ENCODE measurements at places on chromosomes 7 and 10.

DNA sequence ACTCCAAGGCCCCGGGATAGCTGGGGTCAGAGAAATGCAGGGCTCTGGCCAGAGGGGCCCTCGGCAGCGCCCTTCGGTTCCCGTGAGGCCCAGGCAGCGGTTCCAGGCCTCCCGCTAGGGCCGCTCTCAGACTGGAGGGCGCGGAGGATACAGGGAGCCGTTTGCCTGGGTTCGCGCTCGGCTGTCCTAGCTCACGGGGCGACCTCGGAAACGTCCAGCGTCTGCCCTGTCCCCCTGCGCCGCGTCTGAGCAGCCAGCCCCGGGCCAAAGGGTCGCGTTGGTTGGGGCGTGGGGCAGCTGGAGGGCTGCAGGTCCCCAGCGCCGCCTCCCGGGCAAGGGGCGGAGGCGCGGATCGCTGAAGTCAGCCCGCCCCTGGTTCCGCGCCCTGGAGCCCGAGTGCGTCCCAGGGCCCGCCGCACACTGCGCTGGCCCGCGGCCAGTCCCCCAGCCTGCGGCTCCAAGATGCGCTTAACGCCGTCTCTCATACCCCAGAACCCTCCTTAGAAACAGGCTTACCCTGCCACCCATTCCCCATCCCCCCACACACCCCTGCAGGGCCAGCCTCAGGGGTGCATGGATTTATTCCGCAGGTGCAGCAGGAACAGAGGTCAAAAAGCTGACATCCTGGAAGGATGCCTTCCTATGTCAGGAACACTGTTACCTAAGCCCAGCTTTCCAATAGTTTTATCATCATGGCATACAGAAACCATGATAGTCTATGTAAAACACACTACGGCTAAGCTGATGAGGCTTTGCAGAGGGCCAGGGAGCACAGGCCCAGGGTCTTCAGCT lies 22.1 kb upstream of the OPN4 start:
- peak; percentile 51 for DNase-seq

DNA sequence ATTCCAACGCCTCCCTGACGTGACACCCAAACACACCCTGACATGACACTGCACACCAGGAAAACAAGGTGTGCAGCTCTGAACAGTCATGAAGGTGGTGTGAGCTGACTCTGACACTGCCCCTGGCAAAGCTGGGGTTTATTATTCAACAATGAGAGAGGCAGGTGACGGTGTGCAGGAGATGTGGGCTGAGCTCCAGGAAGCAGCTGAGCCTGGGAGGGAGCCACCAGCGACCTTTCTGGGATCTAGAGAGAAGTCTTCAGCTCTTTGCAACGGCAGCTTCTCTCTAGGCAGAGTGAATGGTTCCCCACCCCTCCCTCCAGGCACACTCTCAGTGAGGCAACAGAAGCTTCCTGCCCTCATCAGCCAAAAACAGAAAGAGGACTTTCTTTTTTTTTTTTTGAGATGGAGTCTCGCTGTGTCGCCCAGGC lies 65.6 kb downstream of the SH3PXD2A start:
- DNase-seq = peak; percentile 80

- peak; percentile 25 for DNase-seq
These were observed 103.4 kb downstream of the PRTFDC1 start for GRCh38 chr10:24849051-24849450.

DNA sequence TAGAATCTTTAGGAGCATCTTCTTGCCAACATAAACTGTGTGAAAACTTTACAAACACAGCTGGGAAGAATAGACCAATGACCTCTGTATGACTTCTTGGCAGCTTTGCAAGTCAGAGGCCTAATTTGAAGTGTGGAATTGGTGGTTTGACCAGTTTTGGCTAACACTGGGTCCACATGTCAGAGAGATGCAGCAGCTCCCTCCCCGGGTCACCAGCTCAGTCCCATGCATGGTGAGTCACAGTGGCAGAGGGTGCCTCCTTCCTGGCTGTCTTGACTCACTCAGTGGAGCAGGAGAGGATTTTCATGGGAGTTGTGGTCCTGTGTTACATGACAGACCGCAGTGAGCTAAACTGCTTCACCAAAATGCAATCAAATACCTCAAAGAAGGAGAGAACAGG lies 8.2 kb upstream of the STARD3NL start:
- DNase-seq = peak; percentile 32

- peak; percentile 28 for DNase-seq
These were observed 951 bp downstream of the ZNF25 start for GRCh38 chr10:37975401-37975991.

GRCh38 chr10:84337199-84337598 lies 8.8 kb downstream of the CCSER2 start:
- DNase-seq = no peak

DNA sequence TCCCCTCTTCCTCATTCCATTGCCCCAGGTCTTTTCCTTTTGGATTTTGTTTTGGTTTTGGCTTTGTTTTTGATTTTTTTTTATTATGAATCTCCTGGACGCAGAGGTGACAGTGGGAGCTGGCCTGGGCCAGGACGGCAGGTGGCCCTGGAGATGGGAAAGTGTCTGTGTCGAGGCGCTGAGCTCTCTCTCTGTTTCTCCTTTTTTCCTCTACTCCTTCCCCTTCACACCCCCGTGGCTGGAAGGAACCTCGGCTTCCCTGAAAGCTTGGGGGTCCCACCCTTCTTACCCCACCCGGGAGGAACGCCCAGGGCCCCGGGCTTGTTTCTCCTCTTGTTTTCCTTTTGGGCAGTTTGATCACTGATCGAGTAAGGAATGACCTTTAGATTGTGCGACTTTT lies 13.2 kb downstream of the TRIM8 start:
- DNase-seq = peak; percentile 40

DNA sequence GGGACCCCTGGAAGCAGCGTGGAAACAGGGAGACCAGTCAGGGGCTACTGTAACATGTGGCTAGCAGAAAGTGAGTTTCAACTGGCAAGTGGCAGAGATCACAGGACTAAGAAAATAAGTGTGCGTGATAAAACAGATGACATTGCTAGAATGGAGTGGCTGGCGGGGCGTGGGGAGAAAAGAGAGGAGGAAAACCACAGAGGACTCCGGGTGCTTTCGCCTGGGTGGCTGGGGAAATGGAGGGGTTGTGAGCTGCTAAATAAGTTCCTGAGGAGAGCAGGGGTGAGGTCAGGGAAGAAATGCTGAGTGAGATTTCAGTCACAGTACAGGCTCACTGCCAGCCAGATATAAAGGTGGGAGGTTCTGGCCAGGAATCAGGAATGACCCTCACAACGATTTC lies 166.9 kb downstream of the MYOF start:
- no peak for DNase-seq

- DNase-seq = no peak
These were observed 34.2 kb downstream of the PARD3 start for GRCh38 chr10:34780818-34781380.

- DNase-seq = no peak
These were observed 1.4 kb upstream of the ELMO1 start for GRCh38 chr7:37450035-37450434.

Data from mucosa of descending colon (tissue), 3 donors.